ENCODE measurements at places on chromosomes 1 and 21. TPM values are rescaled to one million over a fixed set of nuclear protein-coding genes. Genes with fewer than 3 reads are reported as not detected.

FMO5 gene
- 0.83 TPM for total RNA-seq

CNIH4 gene
- total RNA-seq = 73.1 TPM

KCNJ15 gene
- under 0.01 TPM for total RNA-seq

ARTN gene
- not detected for total RNA-seq

FMO1 gene
- total RNA-seq = not detected

- no peak within 1 kb of the TSS for H3K27ac ChIP-seq
- DNase-seq = no peak
- H3K27me3 ChIP-seq = peaks cover 48% of the 10 kb centered on the region
- no peak within 1 kb of the TSS for H3K4me3 ChIP-seq
- peaks cover 2% of the 10 kb centered on the region for H3K4me1 ChIP-seq
These were observed at the start of gene LACTBL1 for GRCh38 chr1:22972760-22973159. Gene LACTBL1 (minus strand): TSS chr1:22972866. CDS start chr1:22972316, 550 bp downstream.

GRCh38 chr1:203151362-203152157 is 24.0 kb downstream of the ADORA1 start:
- peaks cover 11% of the 10 kb centered on the region for H3K4me1 ChIP-seq
- H3K4me3 ChIP-seq = no peak overlapping the region
- no peak for DNase-seq
- H3K27me3 ChIP-seq = peaks cover 2% of the 10 kb centered on the region

GRCh38 chr21:17708522-17709265 is 96.0 kb upstream of the BTG3 start:
- H3K4me1 ChIP-seq = no peaks in the 10 kb centered on the region
- H3K27ac ChIP-seq = no peak overlapping the region
- DNase-seq = no peak
- no peak overlapping the region for H3K4me3 ChIP-seq
- H3K27me3 ChIP-seq = no peaks in the 10 kb centered on the region
- H3K36me3 ChIP-seq = no peaks in the 10 kb centered on the region

DNA sequence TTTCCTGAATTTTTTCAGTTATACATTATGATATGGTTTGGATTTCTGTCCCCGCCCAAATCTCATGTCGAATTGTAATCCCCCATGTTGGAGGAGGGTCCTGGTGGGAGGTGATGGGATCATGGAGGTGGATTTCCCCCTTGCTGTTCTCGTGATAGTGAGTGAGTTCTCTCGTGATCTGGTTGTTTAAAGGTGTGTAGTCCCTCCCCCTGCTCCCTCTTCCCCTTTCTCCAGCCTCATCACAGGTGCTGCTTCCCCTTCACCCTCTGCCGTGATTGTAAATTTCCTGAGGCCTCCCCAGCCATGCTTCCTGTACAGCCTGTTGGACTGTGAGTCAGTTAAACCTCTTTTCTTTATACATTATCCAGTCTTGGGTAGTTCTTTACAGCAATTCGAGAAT is 93.2 kb upstream of the HNRNPU start:
- H3K27me3 ChIP-seq = no peaks in the 10 kb centered on the region
- H3K4me3 ChIP-seq = no peak overlapping the region
- no peak for DNase-seq
- H3K4me1 ChIP-seq = peaks cover 1% of the 10 kb centered on the region
- H3K36me3 ChIP-seq = no peaks in the 10 kb centered on the region

DNA sequence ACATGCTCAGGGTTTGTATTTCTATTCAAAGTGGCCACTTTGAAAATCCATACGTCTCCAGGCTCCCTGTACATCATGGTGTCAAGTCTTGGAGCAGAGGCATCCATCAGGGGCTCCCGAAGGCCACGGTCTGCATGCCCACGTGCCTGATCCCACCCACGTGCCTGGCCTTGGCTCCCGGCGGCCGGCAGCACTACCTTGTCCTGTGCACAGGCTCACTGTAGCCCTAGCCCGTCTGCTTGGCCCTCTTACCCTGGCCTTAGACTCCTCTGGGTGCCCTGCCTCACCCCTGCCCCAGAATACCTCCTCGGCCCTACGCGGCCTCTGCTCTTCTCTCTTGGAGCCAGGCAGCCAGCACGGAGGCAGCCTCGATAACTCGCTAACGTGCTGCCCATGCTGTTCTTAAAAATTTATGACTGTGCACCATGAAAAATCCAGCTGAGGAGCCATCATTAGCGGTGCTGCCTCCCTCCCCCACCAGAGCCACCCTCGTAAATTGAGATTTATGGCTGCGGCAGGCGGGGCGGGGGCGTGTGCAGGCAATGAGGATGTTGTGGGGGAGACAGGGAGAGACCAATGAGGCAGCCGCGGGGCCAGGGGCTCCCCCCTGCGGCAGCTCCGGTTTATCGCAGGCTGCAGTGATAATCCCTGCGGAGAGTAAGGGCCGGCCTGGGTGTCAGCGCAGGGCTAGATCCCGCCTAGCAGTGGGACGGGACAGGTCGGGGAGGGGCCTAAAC is 24.6 kb downstream of the DMAP1 start:
- H3K4me1 ChIP-seq = peaks cover 11% of the 10 kb centered on the region
- H3K4me3 ChIP-seq = no peak overlapping the region
- no peak overlapping the region for H3K27ac ChIP-seq
- H3K36me3 ChIP-seq = peaks cover 2% of the 10 kb centered on the region
